Muscle of leg (tissue), 16 donors: ENCODE measurements at places on chromosomes 11 and 22.

GRCh38 chr11:96051820-96052219 is 127.9 kb upstream of the MTMR2 start:
- H3K4me1 ChIP-seq: peaks cover 2% of the 10 kb centered on the region
- no peaks in the 10 kb centered on the region for H3K36me3 ChIP-seq
- H3K4me3 ChIP-seq: no peak overlapping the region
- DNase-seq: no peak
- no peaks in the 10 kb centered on the region for H3K27me3 ChIP-seq
- H3K27ac ChIP-seq: no peak overlapping the region

GRCh38 chr11:32435511-32435941 is at the start of gene WT1:
WT1 (minus strand) TSS chr11:32435539.
- H3K4me3 ChIP-seq: no peak within 1 kb of the TSS
- no peak within 1 kb of the TSS for H3K27ac ChIP-seq
- H3K36me3 ChIP-seq: no peaks in the 10 kb centered on the region
- H3K4me1 ChIP-seq: peaks cover 51% of the 10 kb centered on the region
- DNase-seq: no peak
- H3K27me3 ChIP-seq: peaks cover 95% of the 10 kb centered on the region

GRCh38 chr11:31817054-31817620 is 6.0 kb upstream of the PAX6 start:
- no peak overlapping the region for H3K27ac ChIP-seq
- no peaks in the 10 kb centered on the region for H3K36me3 ChIP-seq
- peak overlapping the region; percentile 5 for H3K4me3 ChIP-seq
- no peak for DNase-seq
- peaks cover 97% of the 10 kb centered on the region for H3K27me3 ChIP-seq

- peak; percentile 35 for DNase-seq
- H3K36me3 ChIP-seq: peaks cover 24% of the 10 kb centered on the region
- H3K4me1 ChIP-seq: peaks cover 12% of the 10 kb centered on the region
- peak overlapping the region; percentile 75 for H3K4me3 ChIP-seq
- H3K27me3 ChIP-seq: no peaks in the 10 kb centered on the region
Measured at GRCh38 chr22:19478045-19478900, 720 bp downstream of the UFD1 start.

DNA sequence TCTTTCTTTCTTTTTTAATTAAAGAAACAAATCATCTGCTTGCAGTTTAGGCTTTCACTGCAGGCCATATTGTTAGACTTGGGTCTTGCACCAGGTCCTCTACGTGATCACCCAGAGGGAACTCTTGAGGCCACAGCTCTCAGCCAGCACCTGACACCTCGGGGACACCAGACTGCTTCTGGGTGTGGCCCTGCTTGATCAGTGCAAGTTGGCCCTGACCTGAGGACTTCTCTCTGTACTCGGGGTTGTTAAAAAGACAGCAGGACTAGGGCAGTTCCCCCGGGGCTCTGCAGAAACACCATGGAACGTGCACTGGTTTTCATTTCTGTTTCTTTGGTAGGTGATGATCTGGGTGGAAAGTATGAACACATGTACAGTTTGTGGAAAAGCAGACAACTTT is 51.2 kb upstream of the MYO18B start:
- H3K27me3 ChIP-seq: no peaks in the 10 kb centered on the region
- peak; percentile 20 for DNase-seq
- H3K36me3 ChIP-seq: peaks cover 20% of the 10 kb centered on the region
- peaks cover 25% of the 10 kb centered on the region for H3K4me1 ChIP-seq
- H3K27ac ChIP-seq: no peak overlapping the region
- no peak overlapping the region for H3K4me3 ChIP-seq

DNA sequence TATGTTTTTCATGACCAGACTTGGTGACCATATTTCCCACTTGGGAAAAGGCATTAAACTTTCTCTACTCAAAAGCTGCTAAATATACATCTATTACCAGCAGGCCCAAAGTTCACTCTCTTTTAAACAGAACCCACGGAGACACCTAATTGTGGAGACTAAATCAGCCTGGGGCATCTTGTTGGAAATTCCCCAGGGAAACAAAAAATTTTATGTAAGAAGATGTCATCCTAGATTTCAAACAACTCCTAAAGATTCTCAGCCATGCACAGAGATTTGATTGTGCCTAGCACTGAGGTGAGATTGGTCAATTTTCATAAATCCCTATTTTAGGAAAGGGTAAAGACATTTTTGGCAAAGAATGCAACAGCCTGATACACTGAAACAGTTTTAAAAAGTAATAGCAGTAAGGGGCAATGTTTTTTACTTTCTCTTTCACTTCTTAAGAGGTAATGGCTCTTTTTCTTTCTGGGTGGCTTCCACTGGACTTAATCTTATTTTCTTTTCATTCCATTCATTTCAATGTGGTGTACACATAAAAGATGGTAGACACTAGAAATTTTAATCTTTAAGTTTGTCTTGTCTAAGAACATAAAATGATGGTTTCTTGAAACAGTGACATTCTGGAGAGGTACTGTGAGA is 9.6 kb downstream of the OR52N2 start:
- no peaks in the 10 kb centered on the region for H3K27me3 ChIP-seq
- no peaks in the 10 kb centered on the region for H3K36me3 ChIP-seq
- no peak overlapping the region for H3K27ac ChIP-seq
- H3K4me1 ChIP-seq: no peaks in the 10 kb centered on the region
- no peak for DNase-seq

GRCh38 chr11:16853859-16854258 is 115.4 kb downstream of the C11orf58 start:
- H3K36me3 ChIP-seq: no peaks in the 10 kb centered on the region
- H3K27ac ChIP-seq: no peak overlapping the region
- no peaks in the 10 kb centered on the region for H3K27me3 ChIP-seq
- H3K4me1 ChIP-seq: peaks cover 34% of the 10 kb centered on the region
- no peak for DNase-seq
- H3K4me3 ChIP-seq: no peak overlapping the region

- no peaks in the 10 kb centered on the region for H3K27me3 ChIP-seq
- no peaks in the 10 kb centered on the region for H3K36me3 ChIP-seq
- no peak overlapping the region for H3K27ac ChIP-seq
Measured at GRCh38 chr11:92458486-92458885, 233.9 kb downstream of the FAT3 start.

DNA sequence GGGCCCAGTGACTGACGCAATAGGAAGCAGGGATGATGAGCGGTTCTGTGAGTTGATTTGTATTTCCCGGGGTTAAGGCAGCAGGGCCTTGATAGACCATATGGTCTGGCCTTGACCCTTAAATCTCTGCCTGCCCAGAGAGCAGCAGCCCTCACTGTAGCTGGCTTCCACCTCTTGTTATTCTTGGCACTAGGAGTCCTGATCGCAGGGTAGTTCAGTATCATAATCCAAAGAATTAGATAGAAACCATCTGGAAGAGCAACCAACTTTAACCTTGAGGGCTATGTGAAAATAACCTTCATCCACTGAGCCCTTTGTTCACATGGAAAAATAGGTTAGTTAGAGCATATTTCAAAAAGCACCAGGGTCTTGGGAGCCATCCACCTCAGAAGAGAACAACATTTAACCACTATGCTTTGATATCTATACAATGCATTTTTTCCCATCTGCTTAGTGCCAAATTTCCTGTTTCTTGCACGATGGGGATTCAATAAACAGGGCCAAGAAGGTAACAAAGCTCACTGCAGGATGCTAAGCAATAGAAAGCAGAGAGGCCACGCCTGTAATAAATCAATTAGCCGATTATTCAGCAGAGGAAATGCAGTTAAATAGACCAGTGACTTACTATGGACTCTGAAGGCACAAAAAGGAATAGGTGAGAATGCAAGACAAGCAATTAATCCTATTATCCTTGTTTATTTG is 761.3 kb downstream of the OPCML start:
- no peaks in the 10 kb centered on the region for H3K36me3 ChIP-seq
- no peak overlapping the region for H3K4me3 ChIP-seq
- peaks cover 7% of the 10 kb centered on the region for H3K27me3 ChIP-seq
- peak; percentile 37 for DNase-seq
- peaks cover 7% of the 10 kb centered on the region for H3K4me1 ChIP-seq

GRCh38 chr11:28566339-28567089 is 458.3 kb downstream of the METTL15 start:
- no peaks in the 10 kb centered on the region for H3K36me3 ChIP-seq
- no peaks in the 10 kb centered on the region for H3K4me1 ChIP-seq
- DNase-seq: peak; percentile 79
- H3K27ac ChIP-seq: no peak overlapping the region
- no peak overlapping the region for H3K4me3 ChIP-seq
- H3K27me3 ChIP-seq: no peaks in the 10 kb centered on the region

DNA sequence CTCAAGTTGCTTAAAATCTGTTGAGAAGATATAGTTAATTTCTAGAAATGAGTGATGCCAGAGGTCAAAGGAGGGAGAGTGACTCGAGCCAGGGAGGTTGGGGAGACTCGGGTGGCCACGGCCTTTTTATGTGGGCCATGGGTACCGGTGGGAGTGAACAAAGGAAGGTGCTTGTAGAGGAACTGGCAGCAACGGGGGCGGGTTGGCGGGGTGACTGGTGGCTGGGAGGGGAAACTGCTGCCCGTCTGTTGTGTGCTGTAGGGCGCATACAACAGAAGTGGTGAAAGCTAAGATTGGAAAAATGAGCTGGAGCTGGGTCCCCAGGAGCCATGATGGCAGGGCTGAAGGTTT is 5.4 kb downstream of the DAGLA start:
- peaks cover 7% of the 10 kb centered on the region for H3K27me3 ChIP-seq
- no peaks in the 10 kb centered on the region for H3K36me3 ChIP-seq
- H3K4me1 ChIP-seq: peaks cover 64% of the 10 kb centered on the region

- DNase-seq: no peak
- no peak overlapping the region for H3K27ac ChIP-seq
- peaks cover 24% of the 10 kb centered on the region for H3K27me3 ChIP-seq
- H3K4me1 ChIP-seq: peaks cover 11% of the 10 kb centered on the region
Measured at GRCh38 chr22:46454504-46455269, 82.7 kb downstream of the CELSR1 start.

- DNase-seq: no peak
- H3K4me1 ChIP-seq: peaks cover 95% of the 10 kb centered on the region
- H3K27ac ChIP-seq: no peak overlapping the region
Measured at GRCh38 chr11:126137136-126137535, 74.3 kb downstream of the RPUSD4 start.

- H3K36me3 ChIP-seq: no peaks in the 10 kb centered on the region
- H3K27ac ChIP-seq: no peak overlapping the region
- DNase-seq: no peak
- H3K27me3 ChIP-seq: peaks cover 2% of the 10 kb centered on the region
Measured at GRCh38 chr22:22103078-22103875, 120.7 kb upstream of the TOP3B start.

- no peaks in the 10 kb centered on the region for H3K4me1 ChIP-seq
- no peak overlapping the region for H3K4me3 ChIP-seq
- peaks cover 2% of the 10 kb centered on the region for H3K27me3 ChIP-seq
- peak; percentile 18 for DNase-seq
- H3K36me3 ChIP-seq: no peaks in the 10 kb centered on the region
Measured at GRCh38 chr11:121199516-121199915, 93.1 kb upstream of the SC5D start.

DNA sequence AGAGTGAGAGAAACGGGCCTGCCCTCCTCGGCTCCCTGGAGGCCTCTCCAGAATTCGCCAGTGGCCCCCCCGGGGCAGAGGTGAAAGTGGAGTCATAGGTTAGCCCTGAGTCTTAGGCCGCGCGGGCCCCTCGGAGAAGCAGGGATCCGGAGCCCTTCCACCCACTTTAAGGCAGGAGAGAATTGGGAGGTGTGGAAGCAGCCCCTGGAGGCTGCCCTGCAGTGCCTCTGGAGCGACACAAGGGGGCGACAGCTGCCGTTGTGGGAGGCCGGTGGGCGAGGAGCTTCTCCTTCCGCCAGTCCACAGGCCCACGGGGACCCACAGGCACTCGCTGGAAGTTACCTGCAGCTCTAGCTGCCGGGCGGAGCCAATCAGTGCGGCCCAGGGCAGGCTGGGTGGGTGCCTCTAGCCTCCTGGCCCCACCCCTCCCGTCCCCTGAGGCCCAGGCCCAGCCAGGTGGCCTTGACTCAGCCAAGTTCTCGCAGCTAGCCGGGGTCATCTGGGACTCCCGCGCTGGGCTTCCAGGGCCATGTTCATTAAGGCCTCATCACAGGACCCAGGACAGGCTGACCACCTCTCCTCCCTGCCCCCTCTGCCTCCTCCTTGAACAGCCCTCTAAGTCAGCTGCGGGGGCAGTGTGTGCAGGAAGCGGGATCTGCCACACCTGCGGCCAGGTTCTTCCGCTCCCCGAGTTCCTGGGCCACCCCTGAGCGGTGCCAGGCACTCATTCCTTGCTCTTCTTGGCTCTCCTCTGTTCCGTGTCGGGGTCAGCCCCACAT is 5.0 kb downstream of the DGKZ start:
- H3K27me3 ChIP-seq: no peaks in the 10 kb centered on the region
- peaks cover 29% of the 10 kb centered on the region for H3K36me3 ChIP-seq
- H3K4me3 ChIP-seq: peak overlapping the region; percentile 3
- H3K4me1 ChIP-seq: peaks cover 49% of the 10 kb centered on the region
- no peak for DNase-seq

DNA sequence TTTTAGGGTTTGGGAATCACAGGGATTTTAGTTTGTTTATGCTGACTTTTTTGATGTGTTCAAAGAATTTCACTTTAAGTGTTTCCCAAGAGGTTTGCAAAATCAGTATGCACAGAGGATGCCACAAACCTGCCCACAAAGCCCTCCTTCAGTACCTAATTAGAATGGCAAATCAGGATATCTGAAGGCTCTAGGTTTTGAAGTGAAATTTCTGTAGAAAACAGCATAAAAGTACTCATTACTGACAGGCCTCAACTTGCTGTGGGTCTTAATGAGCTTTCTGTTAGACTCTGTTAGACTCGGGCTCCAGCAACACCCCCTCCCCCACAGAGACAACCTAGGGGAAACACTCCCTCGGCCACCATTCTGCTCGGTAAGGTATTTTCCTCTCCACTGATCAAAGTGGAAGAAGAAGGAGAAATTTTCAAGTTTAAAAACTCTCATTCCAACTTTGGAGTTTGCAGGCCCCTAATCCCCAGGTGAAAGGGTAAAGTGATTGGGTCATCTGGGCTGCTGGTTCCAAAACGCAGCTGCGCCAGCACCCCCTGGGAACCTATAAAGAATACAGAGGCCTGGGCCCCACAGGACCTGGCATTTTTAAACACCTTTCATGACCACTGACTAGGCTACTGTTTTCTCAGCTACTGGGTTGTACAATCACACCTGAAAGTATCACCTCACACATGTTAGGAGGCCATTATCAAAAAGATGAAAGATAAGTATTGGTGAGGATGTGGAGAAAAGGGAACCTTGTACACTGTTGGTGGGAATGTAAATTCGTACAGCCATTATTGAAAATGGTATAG is 67.5 kb downstream of the PLEKHA7 start:
- H3K4me1 ChIP-seq: no peaks in the 10 kb centered on the region
- no peaks in the 10 kb centered on the region for H3K27me3 ChIP-seq
- H3K4me3 ChIP-seq: no peak overlapping the region
- no peak for DNase-seq
- H3K27ac ChIP-seq: no peak overlapping the region

GRCh38 chr11:73270016-73270854 is 1.9 kb upstream of the P2RY6 start:
- H3K27ac ChIP-seq: no peak overlapping the region
- no peaks in the 10 kb centered on the region for H3K36me3 ChIP-seq
- H3K27me3 ChIP-seq: no peaks in the 10 kb centered on the region
- DNase-seq: no peak
- H3K4me1 ChIP-seq: peaks cover 49% of the 10 kb centered on the region
- no peak overlapping the region for H3K4me3 ChIP-seq

- peaks cover 34% of the 10 kb centered on the region for H3K4me1 ChIP-seq
- DNase-seq: peak; percentile 80
- no peak overlapping the region for H3K4me3 ChIP-seq
- H3K27ac ChIP-seq: peak overlapping the region; percentile 87
Measured at GRCh38 chr11:27234043-27234668, 128.9 kb downstream of the CCDC34 start.

GRCh38 chr22:40741116-40741515 is 61.8 kb downstream of the MCHR1 start:
- no peaks in the 10 kb centered on the region for H3K27me3 ChIP-seq
- no peaks in the 10 kb centered on the region for H3K4me1 ChIP-seq
- no peaks in the 10 kb centered on the region for H3K36me3 ChIP-seq
- no peak for DNase-seq
- H3K27ac ChIP-seq: no peak overlapping the region
- H3K4me3 ChIP-seq: no peak overlapping the region
